ENCODE measurements at places on chromosomes 3 and 15. TPM values are rescaled to one million over a fixed set of nuclear protein-coding genes. Genes with fewer than 3 reads are reported as not detected.

- peak overlapping the region; percentile 60 for H3K4me3 ChIP-seq
- peak overlapping the region; percentile 92 for H3K27ac ChIP-seq
- peaks cover 53% of the 10 kb centered on the region for H3K4me1 ChIP-seq
- DNase-seq = no peak
- H3K36me3 ChIP-seq = peaks cover 53% of the 10 kb centered on the region
These were observed 75.6 kb downstream of the ST6GAL1 start for GRCh38 chr3:187005827-187006481.

GRCh38 chr3:106305127-106305526 lies 436.3 kb upstream of the CBLB start:
- peaks cover 7% of the 10 kb centered on the region for H3K4me1 ChIP-seq
- no peaks in the 10 kb centered on the region for H3K27me3 ChIP-seq
- peaks cover 6% of the 10 kb centered on the region for H3K36me3 ChIP-seq

DNA sequence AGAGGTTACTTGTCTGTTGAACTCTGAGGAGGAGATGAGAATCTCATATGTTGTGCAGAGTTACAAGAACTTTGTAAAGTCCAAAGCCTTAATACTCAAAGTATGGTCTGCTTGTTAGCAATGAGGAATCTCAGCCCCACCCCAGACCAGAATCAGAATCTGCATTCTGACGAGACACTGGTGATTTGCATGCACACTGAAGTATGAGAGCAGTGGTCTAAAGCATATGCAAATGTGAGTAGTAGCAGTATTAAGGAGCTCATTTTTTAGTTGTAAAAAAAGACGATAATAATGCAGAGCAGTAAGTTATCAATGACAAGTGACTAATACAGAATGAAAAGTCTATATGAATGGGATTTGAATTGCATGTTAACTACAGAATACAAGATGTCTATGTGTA lies 327.7 kb downstream of the RYR3 start:
- H3K4me1 ChIP-seq = no peaks in the 10 kb centered on the region
- no peak overlapping the region for H3K4me3 ChIP-seq
- H3K27me3 ChIP-seq = peaks cover 16% of the 10 kb centered on the region
- H3K36me3 ChIP-seq = no peaks in the 10 kb centered on the region
- H3K27ac ChIP-seq = no peak overlapping the region

- DNase-seq = peak; percentile 86
- peaks cover 39% of the 10 kb centered on the region for H3K4me1 ChIP-seq
- H3K27ac ChIP-seq = peak overlapping the region; percentile 99
These were observed 1.9 kb downstream of the GNAI2 start for GRCh38 chr3:50237754-50238548.

GRCh38 chr3:139326131-139326530 lies 17.7 kb upstream of the MRPS22 start:
- DNase-seq = no peak
- H3K27ac ChIP-seq = no peak overlapping the region
- H3K36me3 ChIP-seq = no peaks in the 10 kb centered on the region

- no peak for DNase-seq
- H3K27ac ChIP-seq = no peak overlapping the region
- no peaks in the 10 kb centered on the region for H3K4me1 ChIP-seq
- no peaks in the 10 kb centered on the region for H3K36me3 ChIP-seq
- no peak overlapping the region for H3K4me3 ChIP-seq
These were observed 163.9 kb downstream of the PEX5L start for GRCh38 chr3:179872842-179873241.

DNA sequence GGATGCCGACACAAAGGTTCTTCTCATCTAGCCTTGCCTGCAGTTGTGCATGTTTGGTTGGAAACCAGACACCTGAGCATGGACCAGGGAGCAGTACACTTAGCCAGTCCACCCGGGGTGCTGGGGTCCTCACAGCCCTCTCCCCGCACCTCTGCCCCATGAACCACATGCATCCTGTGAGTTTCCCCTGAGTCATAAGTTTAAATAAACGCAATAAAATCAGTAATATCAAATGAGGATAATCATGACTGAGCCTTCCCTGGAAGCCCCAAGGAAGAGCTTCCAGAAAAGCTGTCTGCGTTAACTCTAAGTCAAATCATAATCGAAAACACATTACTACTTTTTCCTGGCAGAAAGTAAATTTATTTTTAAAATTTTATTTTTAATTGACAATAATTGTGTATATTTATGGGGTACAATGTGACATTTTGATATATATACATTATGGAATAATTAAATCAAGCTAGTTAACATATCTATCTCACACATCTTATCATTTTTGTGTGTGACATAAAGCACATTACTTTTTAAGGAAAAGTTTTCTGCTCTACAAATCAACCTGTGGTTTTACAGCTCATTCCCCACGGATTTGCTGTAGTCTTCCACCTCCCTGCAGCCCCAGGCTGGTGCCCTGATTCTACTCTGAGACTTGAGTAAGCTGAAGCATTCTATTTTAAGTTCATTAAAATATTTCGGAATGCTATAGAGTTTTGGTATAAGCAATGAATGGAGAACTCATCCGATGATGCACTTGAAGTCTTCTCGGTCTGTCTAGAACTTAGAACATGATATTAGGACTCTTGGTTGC lies 166.0 kb upstream of the EIF1B start:
- no peak for DNase-seq
- H3K27ac ChIP-seq = no peak overlapping the region
- no peaks in the 10 kb centered on the region for H3K4me1 ChIP-seq
- peaks cover 2% of the 10 kb centered on the region for H3K27me3 ChIP-seq

GRCh38 chr3:111428301-111428700 lies 113.7 kb upstream of the CD96 start:
- no peaks in the 10 kb centered on the region for H3K4me1 ChIP-seq
- DNase-seq = no peak
- no peak overlapping the region for H3K27ac ChIP-seq

The GABRG3 gene
- total RNA-seq = not detected

The EIF4E3 gene
- total RNA-seq = 63.6 TPM

The DPPA2 gene
- total RNA-seq = not detected

The CHL1 gene
- total RNA-seq = not detected

Measured in activated naive CD8-positive, alpha-beta T cell treated with anti-CD3 and anti-CD28 coated beads, Interleukin-2, amount 10 ng/mL, durations not matched to agents 7 days and 5 days (primary cell).